ENCODE measurements at places on chromosomes 6 and 20. TPM values are rescaled to one million over a fixed set of nuclear protein-coding genes. Genes with fewer than 3 reads are reported as not detected.

Gene EYS
- not detected for total RNA-seq

Gene KHDC1L
- not detected for total RNA-seq

Gene TRIM15
- not detected for total RNA-seq

Gene TFAP2D
- not detected for total RNA-seq

Gene SMLR1
- not detected for total RNA-seq

Gene GSTA2
- total RNA-seq = not detected

Gene SOX18
- 40.8 TPM for total RNA-seq

Gene ARFGEF3
- 1.3 TPM for total RNA-seq

Gene CST7
- total RNA-seq = 2.5 TPM

Gene MEP1A
- not detected for total RNA-seq

Gene ANKRD6
- 14.6 TPM for total RNA-seq

Gene TINAG
- total RNA-seq = not detected

Gene COL9A3
- total RNA-seq = 1.9 TPM

Gene MATN4
- total RNA-seq = 0.29 TPM

Gene HRH3
- not detected for total RNA-seq

Gene TBX18
- total RNA-seq = 42.3 TPM

Gene MUCL3
- total RNA-seq = not detected

Gene F13A1
- total RNA-seq = 100 TPM

Gene GTSF1L
- total RNA-seq = not detected

Gene PSORS1C1
- 2.1 TPM for total RNA-seq

Gene ARMH2
- not detected for total RNA-seq

Gene SAMD5
- 1.9 TPM for total RNA-seq

Gene CLIC5
- total RNA-seq = 7.6 TPM

Gene RNF39
- not detected for total RNA-seq

Gene IRF4
- total RNA-seq = 2.7 TPM

Gene NUP153
- total RNA-seq = 29.1 TPM

Gene ADGRG6
- total RNA-seq = 10.2 TPM

Gene ETV7
- 0.57 TPM for total RNA-seq

Gene TGM2
- 500 TPM for total RNA-seq

Gene ELOVL4
- 1.9 TPM for total RNA-seq

Gene EEF1A1
- total RNA-seq = 7,949 TPM

Gene BPI
- total RNA-seq = 0.65 TPM

Gene CST4
- total RNA-seq = not detected

Gene APMAP
- total RNA-seq = 32.7 TPM

Gene ZNF165
- total RNA-seq = 0.48 TPM

Gene SNAP25
- total RNA-seq = 0.62 TPM

Gene FAM217A
- total RNA-seq = not detected

Gene HTR1E
- total RNA-seq = not detected

Gene ECT2L
- 0.33 TPM for total RNA-seq

Gene CLVS2
- total RNA-seq = not detected

Gene BACH2
- total RNA-seq = 4.5 TPM

Gene PSORS1C2
- not detected for total RNA-seq
